SW480 (cell line): ENCODE measurements at places on chromosomes 5 and 9.

GRCh38 chr5:132499440-132500243, 9.1 kb upstream of the IRF1 start:
- peak; percentile 67 for DNase-seq

GRCh38 chr5:53067641-53068040, 41.9 kb downstream of the MOCS2 start:
- no peak for DNase-seq

DNA sequence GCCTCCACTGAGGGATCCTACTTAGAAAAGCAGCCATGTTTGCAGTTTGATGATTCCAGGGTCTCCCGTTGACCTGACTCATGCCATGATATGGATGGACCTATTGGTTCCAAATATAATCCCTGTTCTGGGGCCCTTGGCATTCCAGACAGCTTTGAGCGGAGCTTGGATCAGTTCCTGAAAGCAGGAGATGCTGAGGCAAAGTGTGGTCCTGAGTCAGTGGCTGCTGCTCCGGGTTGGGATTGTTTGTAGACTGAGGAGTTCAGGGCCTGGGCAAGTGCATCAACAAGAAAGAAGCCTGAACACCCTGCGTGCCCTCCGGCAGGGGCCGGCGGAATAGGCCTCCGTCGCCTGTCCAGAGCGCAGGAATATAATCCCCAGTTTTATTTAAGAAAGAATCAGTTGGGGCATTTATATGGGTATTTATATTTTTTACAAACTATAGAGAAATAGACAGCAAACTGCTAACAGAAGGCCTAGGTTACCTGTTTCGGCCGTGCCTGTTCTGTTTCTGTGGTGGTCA, 50.6 kb downstream of the LRSAM1 start:
- no peak for DNase-seq

DNA sequence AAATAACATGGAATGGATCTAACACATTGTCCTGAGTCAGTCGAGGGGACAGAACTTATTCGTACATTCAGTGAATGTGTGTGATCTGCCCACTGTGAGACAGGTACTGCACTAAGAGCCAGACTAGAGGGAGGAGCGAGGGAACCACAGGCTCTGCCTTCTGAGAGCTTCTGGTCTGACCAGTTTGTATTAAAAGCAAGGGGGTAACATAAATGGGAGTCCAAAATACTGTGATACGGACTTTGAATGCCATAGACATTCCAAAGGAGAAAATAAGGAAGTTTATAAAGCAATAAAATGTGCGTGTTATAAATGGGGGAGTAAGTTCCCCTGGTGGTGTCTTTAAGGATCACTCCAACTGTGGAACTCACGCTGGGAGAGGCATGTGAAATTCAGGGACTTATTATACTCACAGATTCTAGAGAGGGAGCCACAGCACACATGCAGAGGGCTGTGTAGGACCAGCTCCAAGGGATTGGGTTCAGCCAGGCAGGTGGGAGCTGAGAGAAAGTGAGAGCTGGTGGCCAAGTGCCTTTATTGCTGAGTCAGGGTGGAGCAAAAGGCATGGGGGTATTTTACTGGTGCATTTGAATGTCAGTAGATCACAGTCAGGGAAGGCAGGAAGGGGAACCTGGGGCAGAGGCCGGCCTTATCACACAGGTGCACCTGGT, 186.5 kb upstream of the WWC1 start:
- DNase-seq = no peak
